ENCODE measurements at places on chromosomes 2 and 18.

- H3K27ac ChIP-seq: no peak overlapping the region
- no peaks in the 10 kb centered on the region for H3K27me3 ChIP-seq
- no peaks in the 10 kb centered on the region for H3K4me1 ChIP-seq
Measured at GRCh38 chr2:86468162-86469033, 27.2 kb downstream of the KDM3A start.

- H3K27ac ChIP-seq: no peak overlapping the region
- no peak overlapping the region for H3K4me3 ChIP-seq
- no peaks in the 10 kb centered on the region for H3K4me1 ChIP-seq
Measured at GRCh38 chr2:65775839-65776238, 343.4 kb upstream of the SPRED2 start.

DNA sequence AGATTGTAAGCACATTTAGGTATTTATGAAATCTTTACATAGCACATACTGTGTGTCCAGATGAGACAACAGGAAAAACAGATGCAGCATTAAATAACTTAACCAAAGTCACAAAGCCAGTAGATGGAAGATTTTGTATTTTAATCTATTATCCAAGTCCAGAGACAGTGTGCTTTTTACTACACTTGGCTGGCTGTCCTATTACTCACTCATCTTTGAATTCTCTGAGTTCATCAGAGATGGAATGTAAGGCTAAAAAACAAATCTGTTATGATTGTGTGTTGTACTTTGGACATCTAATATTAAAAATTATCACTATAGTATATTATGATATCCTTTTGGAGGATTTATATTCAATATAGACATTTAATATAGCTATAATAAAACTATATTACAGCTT, 1189.4 kb downstream of the DSC3 start:
- H3K4me3 ChIP-seq: no peak overlapping the region
- H3K4me1 ChIP-seq: no peaks in the 10 kb centered on the region
- no peaks in the 10 kb centered on the region for H3K36me3 ChIP-seq
- H3K27me3 ChIP-seq: no peaks in the 10 kb centered on the region
- no peak overlapping the region for H3K27ac ChIP-seq

DNA sequence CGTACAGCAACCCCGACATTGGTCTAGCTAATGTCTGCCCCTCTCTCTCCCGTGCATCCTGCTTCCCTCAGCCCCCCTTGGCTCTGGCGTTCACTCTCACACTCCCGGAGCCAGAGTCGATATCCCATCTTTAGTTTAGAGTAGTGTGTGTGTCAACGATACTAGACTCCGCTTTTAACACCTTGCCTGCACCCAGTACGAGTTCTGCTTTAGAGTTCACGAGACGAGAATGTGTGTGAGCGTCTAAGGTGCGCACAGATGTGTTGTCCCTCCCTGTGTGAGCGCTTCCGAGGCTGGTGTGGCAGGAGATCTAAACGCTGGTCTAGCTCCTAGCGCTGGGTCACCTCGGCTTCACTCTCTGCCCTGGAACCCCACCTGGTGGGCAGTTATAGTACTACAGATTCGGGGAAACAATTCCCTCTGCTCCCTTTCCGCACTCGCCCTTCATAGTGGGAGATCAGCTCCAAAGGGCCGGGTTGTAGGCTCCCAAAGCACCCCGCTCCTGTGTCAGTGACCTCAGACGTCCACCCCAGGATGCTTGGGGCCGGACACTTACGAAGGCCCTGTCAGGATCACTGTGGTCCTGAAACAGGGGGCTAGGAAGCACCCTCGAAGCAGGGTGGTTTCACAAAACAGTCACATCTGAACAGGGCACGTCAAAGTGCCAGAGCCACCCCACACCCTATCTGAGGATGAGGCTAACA, 2.6 kb upstream of the CYP26B1 start:
- H3K4me1 ChIP-seq: no peaks in the 10 kb centered on the region
- peaks cover 34% of the 10 kb centered on the region for H3K27me3 ChIP-seq
- peak; percentile 88 for DNase-seq
- H3K36me3 ChIP-seq: no peaks in the 10 kb centered on the region
- no peak overlapping the region for H3K27ac ChIP-seq

- H3K4me3 ChIP-seq: no peak overlapping the region
- H3K27ac ChIP-seq: no peak overlapping the region
- DNase-seq: no peak
- H3K36me3 ChIP-seq: no peaks in the 10 kb centered on the region
- H3K4me1 ChIP-seq: no peaks in the 10 kb centered on the region
Measured at GRCh38 chr2:102286041-102286440, 25.3 kb upstream of the IL1RL1 start.

DNA sequence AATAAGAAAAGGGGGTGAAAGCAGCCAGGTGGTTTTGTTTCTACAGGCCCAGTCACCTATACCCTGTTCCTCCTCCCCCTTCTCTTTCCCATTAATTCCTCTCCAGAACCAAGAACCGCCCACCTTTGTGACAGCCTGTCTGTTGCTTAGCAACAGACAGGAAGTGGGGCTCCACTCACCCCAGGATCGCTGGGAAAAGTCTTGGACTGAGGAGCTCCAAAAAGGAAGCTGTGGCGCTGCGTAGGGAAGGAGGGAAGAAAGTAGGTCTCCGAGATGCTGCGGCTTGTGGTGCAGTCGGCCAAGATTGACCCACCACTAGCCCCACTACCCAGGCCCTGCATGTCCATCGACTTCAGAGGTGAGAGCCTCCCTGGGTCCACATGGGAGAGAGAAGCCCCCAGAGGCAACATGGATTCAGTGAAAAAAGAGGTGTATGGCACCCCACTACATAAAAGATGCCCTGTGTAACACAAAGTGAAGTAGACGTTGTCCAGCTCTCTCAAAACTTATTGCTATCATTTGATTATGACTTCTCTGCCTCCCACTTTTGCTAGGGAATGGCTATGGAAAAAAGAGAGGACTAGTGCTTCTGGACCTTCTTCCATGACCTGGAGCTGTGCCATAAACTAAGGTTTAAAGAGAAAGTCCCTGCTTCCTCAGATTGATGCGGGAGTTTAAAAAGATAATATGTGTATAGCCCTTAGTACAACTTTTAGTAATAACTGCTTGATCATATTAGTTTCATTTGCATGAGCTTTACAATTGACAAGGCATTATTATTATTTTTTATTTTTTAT, at the start of gene FER1L5:
Gene FER1L5 (plus strand): TSS at position 201 of the 797 bp plus-strand sequence. CDS start 73 bp downstream, at position 274.
- no peaks in the 10 kb centered on the region for H3K4me1 ChIP-seq
- no peaks in the 10 kb centered on the region for H3K27me3 ChIP-seq

GRCh38 chr2:74119912-74120825, 27.5 kb downstream of the BOLA3 start:
- peak overlapping the region; percentile 59 for H3K27ac ChIP-seq
- no peaks in the 10 kb centered on the region for H3K36me3 ChIP-seq
- no peaks in the 10 kb centered on the region for H3K27me3 ChIP-seq
- no peaks in the 10 kb centered on the region for H3K4me1 ChIP-seq
- H3K4me3 ChIP-seq: peak overlapping the region; percentile 77

- no peak overlapping the region for H3K4me3 ChIP-seq
- no peak overlapping the region for H3K27ac ChIP-seq
- no peaks in the 10 kb centered on the region for H3K27me3 ChIP-seq
- no peak for DNase-seq
- H3K4me1 ChIP-seq: no peaks in the 10 kb centered on the region
Measured at GRCh38 chr18:29594493-29594892, 1417.6 kb upstream of the CDH2 start.

DNA sequence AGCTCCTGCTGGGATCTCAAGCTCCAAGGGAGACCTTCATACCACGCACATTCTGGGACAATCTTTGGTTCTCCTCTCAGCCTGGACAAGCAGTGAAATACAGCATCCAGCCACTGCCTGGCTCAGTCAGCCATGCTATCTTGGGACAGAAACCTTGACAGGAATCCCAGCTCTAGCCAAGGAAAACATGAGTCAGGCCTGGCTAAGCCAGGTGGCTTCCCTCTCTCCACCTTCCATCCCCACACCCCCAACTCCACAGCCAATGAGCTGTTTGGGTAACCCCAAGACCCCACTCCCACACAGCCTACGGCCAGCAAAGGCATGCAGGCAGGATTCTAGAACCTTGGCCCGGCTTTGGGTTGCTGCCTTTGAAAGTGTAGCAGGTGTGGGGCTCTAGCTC, 64.9 kb downstream of the MCFD2 start:
- H3K4me3 ChIP-seq: no peak overlapping the region
- no peaks in the 10 kb centered on the region for H3K27me3 ChIP-seq
- peak overlapping the region; percentile 43 for H3K27ac ChIP-seq
- no peaks in the 10 kb centered on the region for H3K36me3 ChIP-seq
- peaks cover 53% of the 10 kb centered on the region for H3K4me1 ChIP-seq
- peak; percentile 71 for DNase-seq

- no peaks in the 10 kb centered on the region for H3K4me1 ChIP-seq
- no peak overlapping the region for H3K4me3 ChIP-seq
- no peak overlapping the region for H3K27ac ChIP-seq
- DNase-seq: no peak
- H3K27me3 ChIP-seq: no peaks in the 10 kb centered on the region
- H3K36me3 ChIP-seq: no peaks in the 10 kb centered on the region
Measured at GRCh38 chr18:23894661-23895175, 119.8 kb upstream of the TTC39C start.

GRCh38 chr2:65344182-65344581, 88.2 kb downstream of the SPRED2 start:
- H3K4me1 ChIP-seq: no peaks in the 10 kb centered on the region
- H3K27me3 ChIP-seq: no peaks in the 10 kb centered on the region
- no peak overlapping the region for H3K4me3 ChIP-seq
- no peak for DNase-seq
- no peak overlapping the region for H3K27ac ChIP-seq
- H3K36me3 ChIP-seq: peaks cover 4% of the 10 kb centered on the region

DNA sequence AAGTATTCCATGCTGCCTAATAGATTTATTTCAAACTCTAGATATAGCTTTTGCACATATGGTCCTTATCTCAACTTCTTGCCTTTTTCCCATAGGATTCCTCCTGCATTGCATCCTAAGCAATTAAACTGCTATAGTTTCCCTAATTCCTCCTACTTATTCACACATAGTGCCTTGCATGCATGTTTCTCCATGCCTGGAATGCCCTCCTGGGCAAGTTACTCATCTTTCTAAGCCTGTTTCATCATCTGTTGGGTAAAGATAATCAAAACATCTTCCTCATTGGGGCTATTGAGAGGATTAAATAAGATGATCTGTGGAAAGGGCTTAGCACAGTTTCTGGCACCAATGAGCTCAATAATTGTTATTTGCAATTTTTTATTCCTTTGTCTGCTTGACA, 726.5 kb downstream of the SLC4A3 start:
- no peak overlapping the region for H3K27ac ChIP-seq
- no peaks in the 10 kb centered on the region for H3K36me3 ChIP-seq
- H3K27me3 ChIP-seq: no peaks in the 10 kb centered on the region
- DNase-seq: no peak

DNA sequence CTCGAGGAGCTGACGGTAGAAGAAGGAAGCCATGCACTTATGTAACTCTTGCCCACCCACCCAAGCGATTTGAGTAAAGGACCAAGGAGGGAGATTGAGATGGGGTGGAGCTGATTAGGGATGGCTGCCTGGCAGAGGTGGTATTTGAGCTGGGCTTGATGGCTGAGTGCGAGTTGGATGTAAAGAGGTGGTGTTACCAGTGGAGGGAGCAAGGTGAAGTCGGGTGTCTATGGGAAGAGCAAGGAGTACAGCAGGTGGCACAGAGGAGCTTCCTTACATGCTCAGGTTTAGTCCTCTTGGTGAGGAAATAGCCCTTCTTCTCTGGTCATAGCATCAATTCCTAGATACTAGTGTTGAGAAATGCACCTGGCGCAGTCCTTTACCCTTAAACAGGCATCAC, 294.2 kb upstream of the SKOR2 start:
- no peak overlapping the region for H3K27ac ChIP-seq
- H3K36me3 ChIP-seq: no peaks in the 10 kb centered on the region
- no peak overlapping the region for H3K4me3 ChIP-seq
- H3K27me3 ChIP-seq: no peaks in the 10 kb centered on the region
- no peak for DNase-seq
- H3K4me1 ChIP-seq: no peaks in the 10 kb centered on the region

DNA sequence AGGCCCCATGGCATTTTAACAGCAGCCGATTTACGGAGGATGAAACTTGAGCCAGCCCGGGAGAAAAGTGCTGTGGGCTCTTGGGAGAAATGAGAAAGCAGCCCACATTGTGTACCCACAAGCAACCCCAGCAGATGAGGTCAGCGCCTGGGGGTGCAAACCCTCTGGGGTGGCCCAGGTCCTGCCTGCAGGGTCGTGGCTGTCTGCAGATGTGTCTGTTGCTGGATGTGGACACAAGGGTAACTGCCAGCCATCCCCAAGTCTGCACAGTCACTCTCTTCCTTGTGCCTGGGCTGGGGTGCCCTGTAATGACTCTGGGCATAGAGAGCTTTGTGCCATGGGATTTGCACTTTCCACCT, 170.8 kb downstream of the PRKCE start:
- H3K36me3 ChIP-seq: no peaks in the 10 kb centered on the region
- H3K4me1 ChIP-seq: peaks cover 16% of the 10 kb centered on the region
- H3K27ac ChIP-seq: peak overlapping the region; percentile 5
- H3K27me3 ChIP-seq: no peaks in the 10 kb centered on the region

DNA sequence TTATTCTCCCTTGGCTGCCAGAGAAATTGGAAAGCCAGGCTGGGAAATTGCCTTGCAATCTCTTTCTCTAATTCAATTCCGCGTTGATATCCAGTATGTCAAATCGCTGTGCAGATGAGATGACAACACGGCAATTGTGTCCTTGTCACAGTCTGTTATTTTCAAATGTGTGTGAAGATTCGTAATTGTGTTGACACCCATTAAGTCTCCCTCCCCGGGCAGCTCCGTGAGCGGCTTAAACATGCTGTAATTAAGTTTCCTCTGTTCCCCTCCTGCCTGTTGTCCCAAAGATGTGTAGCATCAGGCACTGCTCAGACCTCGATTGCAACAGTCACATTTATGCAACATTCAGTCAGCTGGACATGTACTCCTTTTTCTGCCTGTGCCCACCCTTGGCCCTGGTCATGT, 209.5 kb downstream of the LPIN1 start:
- DNase-seq: no peak
- H3K36me3 ChIP-seq: no peaks in the 10 kb centered on the region
- no peak overlapping the region for H3K27ac ChIP-seq
- H3K4me1 ChIP-seq: no peaks in the 10 kb centered on the region
- no peaks in the 10 kb centered on the region for H3K27me3 ChIP-seq

DNA sequence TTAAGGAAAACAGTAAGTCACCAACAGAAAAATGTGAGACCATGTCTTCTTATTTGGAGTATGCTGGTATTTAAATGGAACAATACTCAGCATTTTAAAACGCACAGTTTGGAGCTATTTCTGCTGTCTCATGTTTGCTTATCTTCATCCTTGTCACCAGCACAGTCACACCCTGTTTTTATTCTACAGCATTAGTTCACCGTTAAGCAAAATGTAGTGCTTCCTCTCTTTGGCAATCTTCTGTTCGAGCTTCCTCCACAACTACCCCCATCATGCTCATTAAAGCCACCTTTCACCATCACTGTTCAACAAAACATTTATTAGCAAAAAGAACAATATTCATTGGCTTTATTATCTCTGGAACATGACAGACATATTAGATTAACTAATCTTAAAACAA, 64.0 kb downstream of the SLC40A1 start:
- no peak for DNase-seq
- no peak overlapping the region for H3K4me3 ChIP-seq
- H3K36me3 ChIP-seq: no peaks in the 10 kb centered on the region
- H3K4me1 ChIP-seq: no peaks in the 10 kb centered on the region
- H3K27me3 ChIP-seq: no peaks in the 10 kb centered on the region

Measured in kidney (tissue), 22 donors.